ENCODE measurements at places on chromosomes 2 and 18.

DNA sequence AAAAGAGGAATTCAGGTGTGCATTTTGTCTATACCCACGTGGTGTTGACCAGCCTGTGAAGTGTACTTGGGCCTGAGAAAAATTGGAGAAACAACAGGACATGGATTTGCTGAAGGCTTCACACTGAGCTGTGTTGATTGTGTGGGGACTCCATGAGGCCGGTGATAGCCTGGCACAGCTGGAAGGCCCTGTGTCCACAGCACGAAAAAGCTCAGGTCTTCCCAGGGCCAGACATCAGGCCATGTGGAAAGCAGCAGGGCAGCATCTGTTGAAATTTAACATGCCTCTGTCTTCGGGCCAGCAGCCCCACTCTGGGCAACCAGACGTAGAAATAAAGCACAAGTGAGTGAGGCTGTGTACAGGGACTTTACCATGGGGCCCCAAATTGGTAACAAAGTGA is 84.1 kb downstream of the HS6ST1 start:
- DNase-seq = no peak

DNA sequence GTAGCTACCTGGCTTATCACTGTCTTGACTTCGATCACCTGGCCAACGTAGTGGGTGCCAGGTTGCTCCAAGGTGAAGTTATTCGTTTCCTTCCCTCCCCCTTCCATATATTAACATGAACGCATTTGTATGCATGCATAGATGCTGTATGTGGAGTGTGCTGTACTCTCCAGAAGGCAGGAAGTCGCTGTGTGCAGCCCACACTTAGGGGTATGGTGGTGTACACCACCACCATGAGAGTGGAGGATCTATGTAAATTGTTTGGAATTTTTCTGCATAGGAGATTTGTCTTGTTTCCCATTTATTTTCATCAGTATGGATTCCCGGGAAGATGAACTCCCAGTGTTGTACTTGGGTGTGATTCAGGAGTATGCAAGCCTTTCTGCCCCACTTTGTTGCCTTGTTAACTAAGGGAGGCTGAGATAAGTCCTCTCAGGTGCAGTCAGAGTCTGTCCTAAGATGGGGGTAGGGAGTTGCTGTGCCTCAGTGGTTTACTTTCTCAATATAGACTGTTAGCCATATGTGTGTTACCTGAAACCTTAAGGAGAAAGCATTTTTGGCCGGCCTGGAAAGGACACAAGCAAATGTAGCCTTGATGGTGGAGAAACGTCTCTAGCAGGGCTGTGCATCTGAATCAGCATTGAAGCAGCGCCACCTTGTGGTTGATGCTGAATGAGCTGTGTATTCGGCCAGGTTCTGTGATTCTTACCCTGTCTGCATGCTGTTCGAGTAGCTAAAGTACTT is 149.8 kb downstream of the TANC1 start:
- peak; percentile 83 for DNase-seq

DNA sequence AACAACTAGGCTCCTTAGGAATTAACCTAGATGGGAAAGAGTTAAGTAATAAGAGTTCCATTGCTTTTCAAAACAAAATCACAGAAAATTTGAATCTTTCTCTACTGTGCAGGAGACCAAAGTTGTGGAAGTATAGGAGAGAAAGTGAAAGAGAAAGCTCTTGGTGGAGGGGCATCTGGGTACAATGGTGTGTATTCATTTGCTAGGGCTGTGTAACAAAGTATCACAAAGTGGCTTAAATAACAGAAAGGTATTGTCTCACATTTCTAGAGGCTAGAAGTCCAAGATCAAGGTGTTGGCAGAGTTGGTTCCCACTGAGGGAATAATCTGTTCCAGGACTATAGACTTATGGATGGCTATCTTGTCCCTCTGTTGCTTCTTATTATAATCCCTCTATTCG is 50.5 kb upstream of the GORASP2 start:
- DNase-seq = no peak

DNA sequence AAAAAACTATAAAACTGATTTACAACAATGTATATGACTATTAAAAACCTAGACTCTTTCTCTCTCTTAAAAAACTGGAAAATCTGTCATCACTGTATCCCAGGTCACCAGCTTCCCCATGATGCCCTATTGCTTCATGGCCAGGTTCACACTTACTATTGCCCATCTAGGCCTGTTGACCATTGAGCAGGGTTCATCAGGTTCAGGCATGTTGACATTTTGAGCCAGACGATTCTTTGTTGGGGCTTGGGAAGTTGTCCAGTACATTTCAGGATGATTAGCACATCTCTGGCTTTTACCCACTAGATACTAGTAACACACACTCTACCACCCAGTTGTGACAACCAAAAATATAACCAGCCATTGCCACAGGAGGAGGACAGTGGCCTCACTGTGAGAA is 26.9 kb upstream of the RAB27B start:
- DNase-seq = no peak

GRCh38 chr2:226839951-226840350 is 4.1 kb downstream of the RHBDD1 start:
- peak; percentile 61 for DNase-seq

DNA sequence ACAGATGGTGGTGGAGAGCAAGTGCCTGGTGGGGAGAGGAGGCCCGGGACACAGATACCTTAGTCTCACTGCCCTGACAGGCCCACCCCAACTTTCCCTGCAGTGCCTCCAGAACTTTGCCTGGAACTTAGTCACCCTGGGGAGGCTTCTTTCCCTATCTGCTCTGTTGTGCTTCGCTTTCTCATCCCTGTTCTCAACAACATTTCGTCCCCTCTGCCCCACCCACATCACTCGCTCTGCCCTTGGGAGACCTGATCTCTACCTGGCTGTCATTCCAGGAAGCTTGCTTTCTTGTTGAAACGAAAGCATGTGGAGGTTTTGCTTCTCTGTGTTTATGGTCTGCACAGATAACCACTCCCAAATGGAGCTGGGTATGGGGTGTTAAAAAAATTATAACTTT is 93.8 kb downstream of the PRKCE start:
- no peak for DNase-seq

DNA sequence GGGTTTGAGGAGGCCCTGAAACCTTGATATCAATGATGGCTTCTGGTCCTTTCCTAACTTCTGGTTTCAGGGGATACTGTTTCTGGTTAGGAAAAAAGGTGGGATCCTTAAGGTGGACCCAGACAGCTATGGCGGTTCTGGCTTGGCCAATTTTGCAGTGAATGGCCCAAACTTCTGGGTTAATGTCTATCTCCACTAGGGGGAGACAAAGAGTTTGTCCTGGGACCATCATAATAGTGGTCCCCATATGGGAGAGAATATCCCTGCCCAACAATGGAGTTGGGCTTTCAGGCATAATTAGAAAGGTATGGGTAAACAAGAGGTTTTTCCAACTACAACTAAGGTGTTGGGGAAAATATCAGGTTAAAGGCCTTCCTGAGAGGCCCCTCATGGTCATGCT is 273.5 kb downstream of the CALCRL start:
- DNase-seq = peak; percentile 2

DNA sequence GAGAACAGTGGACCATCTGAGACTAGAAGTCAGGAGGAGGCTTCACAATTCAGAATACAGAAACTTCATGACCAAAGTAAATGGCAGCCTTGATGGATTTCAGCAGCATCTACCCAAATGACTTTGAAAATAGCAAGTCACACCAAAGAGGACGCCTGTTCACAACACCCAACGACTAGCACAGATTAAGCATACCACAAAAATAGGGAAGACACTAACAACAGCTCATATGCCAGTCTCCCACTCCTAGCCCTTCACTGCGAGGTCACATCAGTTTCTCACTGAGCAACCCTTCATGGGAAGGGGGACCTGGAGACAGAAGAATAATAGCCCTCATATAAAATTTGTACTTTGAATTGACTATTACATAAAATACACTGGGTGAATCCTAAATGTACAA is 228.4 kb upstream of the SLC39A10 start:
- no peak for DNase-seq

DNA sequence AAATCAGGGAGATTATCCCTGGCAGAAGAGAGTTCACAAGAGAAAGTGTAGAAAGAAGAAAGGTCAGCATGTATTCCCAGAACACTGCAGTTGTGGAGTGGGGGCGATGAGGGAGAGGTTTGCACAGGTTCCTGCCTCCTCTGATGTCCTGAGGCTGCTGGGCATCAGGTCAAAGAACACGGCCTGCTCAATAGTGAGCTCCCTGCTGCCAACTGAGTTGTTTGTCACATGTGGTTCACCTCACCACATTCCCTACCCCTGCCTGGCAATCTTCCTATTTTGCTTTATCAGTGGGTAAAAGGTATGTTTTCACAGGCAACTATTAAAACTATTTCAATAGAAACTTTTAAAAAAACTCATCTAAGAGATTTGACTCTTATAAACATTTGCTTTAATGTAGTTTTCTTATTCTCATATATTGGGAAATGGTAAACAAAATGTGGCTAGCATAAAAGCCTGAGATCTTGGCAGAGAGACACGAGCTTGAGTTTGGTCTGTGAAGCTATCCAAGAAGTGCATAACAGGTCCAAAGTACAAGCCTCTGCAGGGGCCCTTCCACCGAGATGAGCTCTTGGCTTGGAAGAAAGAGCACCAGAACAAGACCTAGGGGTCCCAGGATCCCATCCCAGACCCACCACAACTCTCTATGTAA is 123.9 kb upstream of the SRD5A2 start:
- DNase-seq = no peak

GRCh38 chr2:200509612-200510433 is at the start of gene KCTD18:
Gene KCTD18, minus strand, starts transcription at chr2:200510068. Its CDS starts 3,052 bp downstream, at chr2:200507016.
- peak; percentile 59 for DNase-seq

DNA sequence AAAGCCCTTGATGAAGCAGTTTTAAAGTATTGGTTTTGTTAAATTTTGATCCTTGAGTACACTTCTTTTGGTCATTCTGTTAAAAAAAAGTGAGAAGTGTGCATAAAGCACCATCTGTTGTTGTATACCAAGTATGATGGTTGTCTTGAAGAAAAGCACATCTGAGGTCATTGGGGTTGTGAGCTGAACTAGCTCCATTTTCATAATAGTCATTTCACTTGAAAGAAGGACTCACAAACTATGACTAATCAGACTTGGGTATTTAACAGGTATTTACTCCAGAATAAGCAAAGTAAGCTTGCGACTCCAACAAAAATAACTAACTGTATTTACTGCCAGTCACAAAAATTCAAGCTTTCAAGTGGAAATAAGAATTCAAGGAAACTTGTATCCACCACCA is 35.1 kb downstream of the CHN1 start:
- no peak for DNase-seq

GRCh38 chr2:75512455-75513212 is 48.1 kb downstream of the EVA1A start:
- DNase-seq = no peak

DNA sequence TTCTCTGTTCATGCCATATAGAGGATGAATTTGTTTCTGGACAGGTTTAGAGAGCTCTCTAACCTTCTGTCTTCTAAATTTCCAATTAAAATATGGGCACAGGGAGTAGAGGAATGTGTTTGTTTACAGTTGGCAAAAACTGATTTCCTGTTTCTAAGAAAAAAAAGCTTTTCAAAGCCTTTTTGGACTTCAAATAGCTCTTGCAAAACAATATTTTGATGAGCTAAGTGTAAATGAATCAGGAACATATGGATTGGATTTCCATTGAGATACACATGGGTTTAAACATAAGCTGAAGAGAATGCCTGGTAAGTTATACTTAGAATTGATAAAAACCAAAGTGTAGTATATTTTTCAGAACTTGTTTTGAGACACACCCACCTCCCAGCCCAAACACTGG is 677.5 kb downstream of the NYAP2 start:
- no peak for DNase-seq

DNA sequence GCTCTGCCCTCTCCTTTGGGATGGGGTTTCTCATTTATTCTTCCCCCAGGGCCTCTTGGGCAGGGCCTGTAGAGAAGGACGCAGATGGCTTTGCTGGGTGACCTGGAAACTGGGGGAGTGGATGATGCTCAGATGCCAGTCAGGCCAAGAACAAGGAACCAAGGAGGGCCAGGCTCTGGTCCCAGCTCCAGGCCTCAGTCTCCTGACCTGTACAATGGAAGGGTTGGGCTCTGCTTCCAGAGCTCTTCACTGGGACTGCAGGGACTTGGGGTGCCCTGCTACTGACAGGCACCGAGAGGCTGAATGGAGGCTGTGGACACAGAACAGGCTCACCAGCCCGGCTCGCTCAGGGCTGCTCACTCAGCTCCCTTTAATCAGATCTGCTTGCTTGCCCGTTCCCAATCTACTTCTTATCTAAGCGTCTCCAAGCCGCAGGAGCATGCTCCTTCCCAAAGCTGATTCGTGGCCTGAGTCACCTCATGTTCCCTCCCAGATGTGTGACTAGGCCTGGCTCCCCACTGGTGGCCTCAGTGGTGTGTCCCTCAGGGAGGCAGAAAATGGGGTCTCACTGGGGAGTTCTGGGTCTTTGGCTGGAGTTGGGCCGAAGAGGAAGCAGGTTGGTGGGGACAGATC is 82.6 kb upstream of the ODC1 start:
- DNase-seq = no peak

GRCh38 chr2:31558401-31559295 is 22.1 kb downstream of the SRD5A2 start:
- no peak for DNase-seq

DNA sequence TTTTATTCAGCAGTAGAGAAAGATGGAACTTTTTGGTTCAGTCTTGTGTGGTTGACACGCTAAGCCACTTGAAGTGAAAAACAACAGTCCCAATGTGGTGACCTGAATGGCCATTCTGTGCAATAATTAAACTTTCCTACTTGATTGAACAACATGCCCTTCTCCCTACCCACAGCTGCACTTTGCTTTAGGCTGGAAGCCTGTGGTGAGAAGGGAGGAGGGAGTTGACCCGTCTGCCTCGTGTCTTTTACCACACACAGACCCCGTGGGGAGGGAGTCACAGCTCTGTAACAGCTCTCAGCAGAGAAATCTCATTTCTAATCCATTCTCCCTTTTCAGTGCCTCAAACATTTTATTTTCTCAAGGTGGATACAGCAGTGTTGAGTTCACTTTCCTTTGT is 138.2 kb upstream of the PKDCC start:
- DNase-seq = no peak

DNA sequence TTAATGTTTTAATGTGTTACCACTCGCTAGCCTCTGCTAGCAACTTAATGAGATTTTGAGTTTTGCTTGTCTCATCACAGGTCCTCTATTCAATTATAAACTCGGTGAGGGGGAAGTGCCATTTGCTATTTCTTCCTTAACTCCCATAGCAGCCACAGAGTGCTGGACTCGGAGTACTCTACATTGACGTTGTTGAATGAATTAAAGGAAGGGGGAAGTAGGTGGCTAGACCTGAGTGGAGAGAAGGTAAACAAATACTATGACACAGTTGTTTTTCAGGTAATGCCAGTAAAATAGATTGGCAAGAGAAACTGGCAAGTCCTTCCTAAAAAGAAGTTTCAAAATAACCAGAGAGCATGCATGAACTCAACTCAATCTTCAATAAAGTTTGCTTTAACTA is 339.3 kb downstream of the HRH4 start:
- no peak for DNase-seq

- no peak for DNase-seq
These were observed 144.8 kb upstream of the NDUFV2 start for GRCh38 chr18:8957731-8958130.
